ENCODE measurements at places on chromosomes 6 and 20.
A peak's percentile ranks its signal among the peaks of the same experiment; 100 is the strongest.

GRCh38 chr20:57953638-57954037 is 243.8 kb upstream of the PMEPA1 start:
- no peak for DNase-seq

GRCh38 chr6:7135755-7136154 is 28.0 kb downstream of the RREB1 start:
- DNase-seq: no peak

- no peak for DNase-seq
These were observed 58.6 kb upstream of the MANEA start for GRCh38 chr6:95518630-95519227.

DNA sequence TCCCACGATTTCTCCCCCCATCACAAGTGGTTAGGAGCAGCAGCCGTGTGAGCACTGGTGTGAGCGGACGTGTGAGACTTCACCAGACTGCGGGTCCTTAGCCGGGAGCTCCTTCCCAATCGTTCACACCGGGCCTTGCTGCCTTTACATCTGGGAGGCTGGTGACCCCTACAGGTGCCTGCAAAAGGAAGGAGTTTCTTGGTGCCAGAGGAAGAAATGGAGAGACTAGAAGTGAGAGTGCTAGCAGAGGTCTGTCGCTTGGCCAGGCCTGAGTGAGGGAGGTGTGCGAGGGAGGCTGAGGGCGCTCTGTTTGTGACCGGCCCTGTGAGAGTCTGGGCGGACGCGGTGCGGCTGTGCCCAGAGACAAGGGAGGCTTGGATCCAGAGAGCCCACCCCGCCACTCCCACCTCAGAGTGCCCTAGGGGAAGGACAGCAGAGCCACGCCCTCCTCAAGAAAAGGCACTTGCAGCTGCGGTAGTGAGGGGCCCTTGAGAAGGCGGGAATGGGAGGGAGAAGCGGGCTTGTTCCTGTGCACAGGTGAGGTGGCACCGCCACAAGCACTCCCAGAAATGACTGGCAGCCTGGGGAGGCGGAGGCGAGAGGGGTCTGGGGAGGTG is 10.0 kb upstream of the ARMC2 start:
- DNase-seq: no peak

DNA sequence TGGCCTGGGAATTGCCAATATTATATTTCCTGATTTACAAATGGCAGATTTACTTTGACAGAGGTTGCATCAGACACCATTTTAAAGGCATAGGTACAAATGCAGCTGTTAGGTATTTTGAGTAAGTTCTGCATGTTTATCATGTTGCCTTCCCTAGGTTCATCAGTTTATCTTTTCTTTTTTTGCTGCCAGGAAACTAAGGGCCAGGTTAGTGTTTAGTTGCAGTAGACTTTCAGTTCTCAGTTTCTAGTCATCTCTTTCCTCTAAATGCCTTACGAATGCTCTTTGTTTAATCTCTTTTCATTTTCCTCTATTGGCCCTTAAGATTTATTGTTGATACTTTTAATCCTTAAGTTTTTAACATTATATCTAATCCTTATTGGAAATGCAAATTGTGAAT is 129.9 kb downstream of the SMAP1 start:
- DNase-seq: no peak

DNA sequence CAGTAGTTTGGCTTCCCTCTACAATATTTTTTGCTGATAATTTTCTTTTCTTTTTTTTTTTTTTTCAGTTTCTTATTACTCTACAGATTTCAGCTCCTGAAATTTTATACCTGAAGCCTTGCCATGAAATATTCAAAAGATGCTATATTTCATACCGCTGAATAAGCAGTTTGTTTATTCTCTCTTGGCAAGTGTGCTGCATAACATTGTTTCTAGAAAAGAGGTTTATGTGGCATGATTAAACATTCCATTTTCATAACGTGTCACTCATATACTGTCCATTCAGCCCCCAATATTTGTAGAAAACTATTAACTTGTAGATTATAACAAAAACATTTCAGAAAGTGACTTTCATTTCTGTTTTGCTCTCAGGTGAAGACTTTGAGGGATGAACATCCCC is 174.4 kb upstream of the NOX3 start:
- DNase-seq: no peak

DNA sequence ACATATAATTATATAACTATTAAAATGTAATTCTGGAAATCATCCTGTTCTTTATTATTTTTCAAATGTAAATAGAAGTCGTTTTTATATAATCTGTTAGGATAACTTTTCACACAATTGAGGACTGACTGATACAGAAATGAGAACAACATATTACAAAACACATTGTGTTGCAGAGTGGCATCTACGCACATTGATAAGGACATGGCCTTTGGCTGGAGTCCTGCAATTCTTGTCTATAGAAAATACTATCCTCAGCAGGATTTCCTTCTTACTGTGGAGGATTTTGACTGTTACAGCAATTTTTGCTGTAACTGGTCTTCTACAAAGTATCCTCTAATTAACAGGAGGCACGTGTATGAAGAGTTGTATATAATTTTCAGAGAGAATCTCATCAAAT is 19.8 kb downstream of the SH3BGRL2 start:
- no peak for DNase-seq

DNA sequence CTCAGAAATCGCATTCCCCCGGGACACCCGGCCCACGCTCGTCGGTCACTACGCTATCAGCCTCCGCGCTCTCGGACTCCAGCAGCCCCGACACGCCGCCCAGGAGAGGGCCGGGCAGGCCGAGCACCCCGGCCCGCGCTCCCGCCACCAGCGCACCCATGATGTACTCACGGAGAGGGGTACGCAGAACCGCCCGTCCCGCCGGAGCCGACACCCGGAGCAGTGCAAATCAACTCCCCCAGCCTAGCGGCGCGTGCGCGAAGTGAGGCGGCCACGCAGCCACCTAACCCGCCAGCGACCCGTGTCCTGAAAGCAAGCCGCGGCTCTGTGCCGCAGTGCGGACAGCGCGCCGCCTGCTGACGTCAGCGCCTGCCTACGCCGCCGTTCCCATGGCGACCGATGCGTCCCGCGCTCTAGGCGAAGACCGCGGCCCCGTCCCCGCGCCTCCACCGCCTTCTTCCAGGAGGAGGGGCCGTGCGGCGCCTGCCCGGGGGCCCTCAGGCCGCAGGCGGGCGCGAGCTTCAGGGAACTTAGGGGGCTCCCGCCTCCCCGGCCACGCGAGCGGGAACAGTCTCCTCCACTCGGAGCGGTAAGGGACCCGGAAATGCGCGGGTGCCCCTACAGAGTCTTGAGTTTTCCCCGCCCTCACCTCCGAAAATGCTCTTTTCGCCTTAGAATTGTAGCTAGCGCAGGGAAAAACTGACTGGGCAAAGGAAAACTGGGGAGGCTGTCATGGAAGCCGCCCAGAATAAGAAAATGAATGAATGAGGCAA is at the start of gene AHI1:
TSS of gene AHI1 (minus strand) at position 329 of the 773 bp plus-strand sequence. CDS start 5,503 bp downstream, outside the sequence.
- peak; percentile 90 for DNase-seq

GRCh38 chr6:111669326-111669725 is 63.6 kb upstream of the TRAF3IP2 start:
- DNase-seq: no peak

- no peak for DNase-seq
These were observed 97.2 kb downstream of the SPTLC3 start for GRCh38 chr20:13105864-13106457.

- DNase-seq: no peak
These were observed at the start of gene CCN5 for GRCh38 chr20:44714701-44715498. CCN5 (plus strand) TSS chr20:44715369; CDS start chr20:44715391, 22 bp downstream.

DNA sequence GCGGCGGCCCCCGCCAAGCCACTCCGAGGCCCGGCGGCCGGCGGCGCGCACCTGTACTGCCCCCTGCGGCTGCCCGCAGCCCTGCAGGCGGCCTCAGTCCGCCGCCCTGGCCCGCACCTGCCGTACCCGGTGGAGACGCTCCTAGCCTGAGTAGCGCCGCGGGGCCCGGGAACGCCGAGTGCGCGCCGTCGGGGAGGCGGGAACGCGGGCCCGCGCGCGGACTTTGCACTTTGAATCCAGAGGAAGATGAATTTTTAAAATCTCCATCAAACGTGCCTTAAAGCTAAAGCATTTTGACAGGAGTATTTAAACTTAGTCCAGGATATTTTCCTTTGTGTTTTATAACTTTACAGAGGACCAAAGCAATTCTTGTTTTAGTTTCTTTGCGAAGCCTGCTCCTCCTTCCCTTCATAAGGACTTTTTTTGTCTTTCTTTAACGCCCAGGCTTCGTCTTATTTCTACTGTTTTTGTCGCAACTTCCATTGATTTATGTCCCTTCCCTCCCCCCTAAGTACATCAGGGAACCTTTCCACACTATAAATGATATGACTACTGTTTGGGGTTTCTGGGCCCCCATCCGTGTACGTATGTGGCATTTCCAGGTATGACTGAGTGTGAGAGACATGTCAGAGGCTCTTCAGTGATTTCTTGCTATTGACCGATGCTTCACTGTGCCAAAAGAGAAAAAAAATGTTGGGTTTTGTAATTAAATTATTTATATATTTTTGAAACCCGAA is 2.0 kb downstream of the FOXQ1 start:
- DNase-seq: peak; percentile 31

GRCh38 chr6:24936641-24937317 is 1.0 kb upstream of the RIPOR2 start:
- DNase-seq: peak; percentile 36

GRCh38 chr6:108434222-108434621 is 126.5 kb upstream of the FOXO3 start:
- no peak for DNase-seq

DNA sequence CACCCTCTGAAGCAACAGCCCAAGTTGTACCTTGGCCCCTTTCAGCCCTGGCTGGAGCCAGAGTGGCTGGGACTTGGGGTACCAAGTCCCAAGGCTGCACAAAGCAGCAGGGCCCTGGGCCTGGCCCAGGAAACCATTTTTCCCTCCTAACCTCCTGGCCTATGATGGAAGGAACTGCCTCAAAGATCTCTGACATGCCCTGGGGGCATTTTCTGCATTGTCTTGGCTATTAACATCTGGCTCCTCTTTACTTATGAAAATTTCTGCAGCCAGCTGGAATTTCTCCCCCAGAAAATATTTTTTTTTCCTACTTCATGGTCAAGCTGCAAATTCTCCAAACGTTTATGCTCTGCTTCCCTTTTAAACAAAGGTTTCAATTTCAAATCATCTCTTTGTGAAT is 269.4 kb upstream of the CDYL start:
- no peak for DNase-seq

DNA sequence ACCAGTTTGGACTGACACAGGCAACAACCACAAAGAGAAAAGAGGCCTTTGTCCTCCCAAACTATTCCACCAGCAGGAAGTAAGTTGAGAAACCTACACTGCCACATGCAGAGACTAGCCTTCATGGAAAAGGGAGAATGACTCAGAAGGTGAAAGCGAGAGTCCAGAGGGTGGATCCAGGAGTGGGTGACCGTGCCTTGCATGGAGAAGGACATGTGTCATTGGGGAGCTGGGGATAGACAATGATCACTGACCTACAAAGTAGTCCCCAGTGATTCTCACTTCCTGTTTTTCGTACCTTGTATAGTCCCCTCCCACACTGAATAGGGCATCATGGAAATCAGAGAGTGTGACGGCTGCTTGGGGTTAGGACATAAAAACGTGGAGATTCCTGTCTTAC is 91.9 kb downstream of the MYLK4 start:
- DNase-seq: no peak

GRCh38 chr20:18289306-18289705 is 979 bp downstream of the ZNF133 start:
- DNase-seq: no peak

- no peak for DNase-seq
These were observed 4.3 kb upstream of the MTG2 start for GRCh38 chr20:62178316-62179161.

- no peak for DNase-seq
These were observed 50.8 kb upstream of the AIG1 start for GRCh38 chr6:143009851-143010250.

DNA sequence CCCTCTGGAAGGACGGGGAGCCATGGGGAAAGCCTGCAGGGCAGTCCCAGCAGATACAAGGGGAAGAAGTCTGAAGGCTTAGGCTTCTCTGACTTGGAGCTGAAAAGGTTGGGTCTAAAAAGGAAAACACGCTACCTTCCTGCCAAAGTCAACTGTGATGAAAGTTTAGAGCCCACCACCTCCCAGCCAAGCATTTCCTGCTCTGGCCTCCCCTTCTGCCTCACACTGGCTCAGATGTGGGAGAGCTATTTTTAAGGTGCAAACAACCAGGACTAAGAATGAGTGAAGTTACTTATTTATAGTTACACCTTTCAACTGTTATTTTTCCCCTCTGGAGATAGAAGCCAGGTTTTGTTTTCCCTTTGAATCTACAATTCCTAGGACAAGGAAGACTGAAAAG is 21.2 kb downstream of the NEDD9 start:
- DNase-seq: no peak

DNA sequence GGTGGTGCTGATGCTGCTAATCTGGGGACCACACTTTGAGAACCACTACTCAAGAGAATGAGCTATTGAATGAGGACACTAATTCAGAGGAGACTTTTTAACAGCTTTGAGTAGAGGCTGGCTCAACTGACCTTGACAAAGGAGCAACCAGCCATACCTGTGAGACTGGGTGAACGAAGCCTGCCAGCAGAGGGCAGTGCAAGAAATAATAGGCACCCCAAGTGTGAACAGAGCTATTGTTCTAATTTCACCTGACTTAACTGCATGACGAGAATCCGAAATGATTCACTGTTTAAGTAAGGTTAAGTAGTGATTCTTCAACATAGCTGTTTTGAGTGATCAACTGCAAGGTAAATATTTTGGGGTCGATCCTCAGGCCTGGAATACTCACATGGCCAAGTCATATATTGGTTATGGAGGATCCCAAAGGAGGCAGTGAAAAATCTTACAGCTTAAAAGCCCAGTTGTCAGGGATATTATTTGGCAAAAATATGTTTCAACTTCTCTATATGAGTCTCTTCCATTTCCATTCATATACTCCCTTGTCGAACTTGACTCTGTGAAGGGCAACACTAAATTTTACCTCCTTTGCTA is 550.5 kb upstream of the MARCKS start:
- peak; percentile 13 for DNase-seq

GRCh38 chr20:31570735-31571617 is 34.1 kb upstream of the ID1 start:
- no peak for DNase-seq

- no peak for DNase-seq
These were observed 301.2 kb downstream of the ADGRG6 start for GRCh38 chr6:142602972-142603371.

GRCh38 chr6:151452750-151453427 is 963 bp upstream of the RMND1 start:
- DNase-seq: no peak

DNA sequence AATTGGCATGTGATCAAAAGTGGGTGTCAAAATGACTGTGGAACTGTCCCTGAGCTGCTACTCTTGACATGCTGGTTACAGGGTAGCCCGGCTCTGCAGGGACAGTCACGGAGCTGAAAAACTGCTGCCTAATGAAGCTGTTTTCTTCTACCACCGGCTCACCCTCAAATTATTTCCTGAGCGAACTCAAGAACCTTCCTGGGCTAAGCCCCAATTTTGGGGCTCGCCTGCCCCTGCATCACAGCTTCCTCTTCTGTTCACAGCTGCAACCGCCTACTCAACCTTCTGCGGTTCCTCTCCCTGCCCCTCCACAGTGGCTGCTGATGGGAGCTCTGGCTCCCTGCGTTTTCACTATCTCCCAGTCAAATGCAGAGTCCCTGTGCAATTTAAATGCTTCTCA is 110.8 kb upstream of the MLN start:
- DNase-seq: peak; percentile 21

GRCh38 chr6:128500014-128500413 is 20.4 kb downstream of the PTPRK start:
- no peak for DNase-seq

GRCh38 chr6:113755449-113756289 is 101.5 kb upstream of the MARCKS start:
- DNase-seq: no peak
